Heart left ventricle (tissue), 16 donors: ENCODE measurements at places on chromosomes 3 and 15.

DNA sequence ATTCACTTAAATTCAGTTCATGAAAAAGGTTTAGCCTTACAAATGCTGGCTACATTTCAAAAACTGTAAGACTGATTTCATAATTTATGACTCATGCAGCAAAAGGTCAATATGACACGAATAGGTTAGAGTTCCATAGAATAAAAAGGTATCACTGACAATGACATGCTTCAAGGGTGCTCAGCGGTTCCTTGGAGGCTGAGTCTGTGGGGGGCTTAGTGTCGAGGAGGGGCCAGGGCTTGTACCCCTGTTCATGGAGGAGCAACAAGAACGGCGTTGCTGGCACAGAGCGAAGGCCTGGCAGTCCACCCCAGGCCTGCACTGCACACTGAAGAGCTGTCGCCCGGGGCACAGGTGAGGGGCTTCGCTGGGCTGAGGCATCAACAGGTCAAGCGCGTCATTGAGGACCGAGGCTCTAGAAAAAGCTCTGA lies 174.2 kb downstream of the NR1D2 start:
- DNase-seq, result no peak

- no peak for DNase-seq
Observed at GRCh38 chr3:123080864-123081562, 14.2 kb downstream of the PDIA5 start.

- DNase-seq, result no peak
Observed at GRCh38 chr3:13282986-13283876, 136.9 kb downstream of the NUP210 start.

DNA sequence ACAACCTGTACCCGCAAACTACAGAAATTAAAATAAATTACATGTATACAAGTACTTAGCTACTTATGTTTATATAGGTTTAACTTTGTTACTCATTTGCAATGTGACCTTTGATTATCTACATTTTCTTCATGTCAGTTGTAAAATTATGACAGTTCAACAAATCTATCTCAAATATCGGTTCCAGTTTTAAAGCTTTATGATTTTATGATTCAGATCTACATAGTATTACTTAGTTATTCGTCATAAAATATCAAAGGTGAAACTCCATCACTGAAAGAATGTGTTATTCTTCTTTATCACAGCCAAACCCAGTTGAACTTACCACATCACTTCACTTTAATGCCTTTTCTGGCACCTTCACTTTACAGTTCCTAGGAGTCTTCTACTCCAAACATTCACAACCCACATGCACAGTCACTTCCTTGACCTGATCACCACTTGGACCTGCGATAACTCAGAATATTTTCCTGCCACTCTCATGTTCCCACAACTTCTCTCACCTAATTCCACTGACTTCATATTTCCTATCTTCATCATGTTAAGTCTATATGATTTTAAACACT lies 47.2 kb downstream of the SLITRK3 start:
- DNase-seq, result no peak

DNA sequence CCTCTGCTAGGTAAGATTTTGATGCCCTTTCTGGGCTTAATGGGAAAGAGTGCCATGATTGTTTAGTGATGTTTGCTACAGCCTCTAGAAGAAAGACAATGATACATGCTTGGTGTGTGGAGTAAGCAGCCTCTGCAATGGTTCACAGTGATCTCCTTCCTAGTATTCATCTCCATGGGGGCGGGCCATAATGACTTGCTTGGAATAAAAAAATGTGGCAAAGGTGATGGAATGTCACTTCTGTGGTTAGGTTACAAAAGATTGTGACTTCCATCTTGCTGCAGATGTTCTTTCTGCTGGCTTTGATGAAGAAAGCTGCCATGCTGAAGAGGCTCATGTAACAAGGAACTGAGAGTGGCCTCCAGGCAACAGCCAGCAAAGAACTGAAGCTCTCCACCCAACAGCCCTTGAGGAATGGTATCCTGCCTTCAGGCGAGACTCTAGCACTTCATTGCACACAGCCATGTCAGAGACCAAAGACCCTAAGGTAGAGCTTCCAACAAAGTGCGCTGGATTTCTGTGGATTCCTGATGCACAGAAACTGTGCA lies 139.1 kb upstream of the LRIG1 start:
- no peak for DNase-seq

DNA sequence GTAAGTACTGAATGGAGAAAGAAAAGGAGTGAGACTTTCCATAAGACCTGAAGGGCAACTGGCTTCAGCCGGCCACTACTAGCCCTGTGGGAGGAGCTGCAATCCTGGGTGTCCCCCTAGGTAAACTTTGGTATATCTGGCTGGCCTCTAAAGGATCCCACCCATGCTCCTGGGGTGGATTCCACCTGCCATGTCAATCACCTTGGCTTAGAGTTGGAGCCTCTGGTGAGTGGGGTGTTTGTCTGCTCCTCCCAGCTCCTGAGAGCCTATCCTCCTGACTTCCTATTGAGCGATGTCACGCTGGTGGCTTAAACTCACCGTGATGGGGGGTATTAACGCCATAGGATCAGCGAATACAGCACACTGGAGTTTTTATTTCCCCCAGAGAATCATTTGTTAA lies 2.6 kb downstream of the SPTBN5 start:
- DNase-seq, result no peak

DNA sequence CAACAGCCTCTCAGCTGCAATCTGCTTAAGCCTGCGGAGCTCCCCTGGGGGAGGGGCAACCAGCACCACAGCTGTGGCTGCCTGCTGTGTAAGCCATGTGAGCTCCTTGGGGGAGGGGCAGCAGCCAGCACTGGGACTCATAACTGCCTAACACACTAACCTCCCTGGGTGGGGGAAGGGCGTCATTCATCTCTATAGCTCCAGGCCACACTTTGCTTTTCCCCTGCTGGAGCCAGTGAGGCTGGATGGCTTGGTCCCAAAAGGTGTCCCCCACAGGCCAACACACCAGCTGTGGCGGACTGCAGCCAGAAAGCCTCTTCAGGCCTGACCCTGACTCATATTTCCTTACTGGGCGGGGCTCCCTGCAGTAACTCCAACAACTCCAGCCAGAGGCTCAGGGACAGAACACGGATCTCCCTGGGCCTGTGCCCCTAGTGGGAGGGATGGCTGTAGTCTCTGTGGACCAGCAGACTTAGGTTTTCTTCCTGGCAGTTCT lies 129.8 kb downstream of the PPM1L start:
- peak; percentile 84 for DNase-seq

DNA sequence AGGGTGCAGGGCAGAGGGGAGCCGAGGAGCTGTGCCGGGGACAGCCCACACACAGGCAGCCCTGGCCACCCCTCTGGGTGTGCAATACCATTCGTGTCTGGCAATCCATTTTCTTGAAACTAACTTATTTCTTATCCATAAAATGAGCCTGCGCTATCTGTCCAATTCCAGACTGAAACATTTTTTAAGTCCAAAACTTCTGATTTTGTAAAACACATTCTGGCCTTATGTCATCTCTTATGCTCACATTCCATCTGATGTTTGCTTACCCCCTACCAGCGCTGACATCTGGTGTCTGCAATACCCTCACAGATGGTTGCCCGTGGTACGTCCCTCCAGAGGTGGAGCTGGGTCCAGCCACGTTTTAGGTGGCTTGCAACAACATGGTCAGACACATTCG lies 31.8 kb downstream of the PCSK6 start:
- no peak for DNase-seq

- peak; percentile 28 for DNase-seq
Observed at GRCh38 chr15:79283252-79284048, 928 bp downstream of the ANKRD34C start.

GRCh38 chr3:141093971-141094684 lies 43.0 kb downstream of the SPSB4 start:
- peak; percentile 75 for DNase-seq

- no peak for DNase-seq
Observed at GRCh38 chr3:121736112-121736511, 13.4 kb downstream of the GOLGB1 start.

DNA sequence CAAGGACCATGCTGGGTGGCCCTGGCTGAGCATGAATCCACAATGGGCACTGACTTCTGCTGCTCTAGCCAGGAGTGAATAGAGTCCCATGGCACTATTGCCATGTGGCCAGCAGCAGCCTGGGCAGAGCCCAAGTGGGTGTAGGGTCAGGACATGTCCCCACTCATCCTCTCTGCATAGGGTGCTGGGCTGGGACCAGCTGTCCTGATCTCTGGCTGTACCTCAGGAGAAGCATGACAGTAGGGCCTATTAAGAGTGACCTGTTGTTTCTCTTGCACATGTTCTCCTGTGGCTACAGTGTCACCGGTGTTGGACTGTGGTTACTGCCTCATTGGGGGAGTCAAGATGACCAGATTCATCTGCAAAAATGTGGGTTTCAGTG lies 46.9 kb downstream of the DLEC1 start:
- no peak for DNase-seq

- DNase-seq, result no peak
Observed at GRCh38 chr15:64344651-64345294, 11.2 kb downstream of the CSNK1G1 start.

- DNase-seq, result no peak
Observed at GRCh38 chr3:25566358-25566920, 98.3 kb downstream of the TOP2B start.
